ENCODE measurements at places on chromosomes 7 and 10.

GRCh38 chr7:98548971-98549370 lies 68.1 kb upstream of the NPTX2 start:
- DNase-seq, result no peak

DNA sequence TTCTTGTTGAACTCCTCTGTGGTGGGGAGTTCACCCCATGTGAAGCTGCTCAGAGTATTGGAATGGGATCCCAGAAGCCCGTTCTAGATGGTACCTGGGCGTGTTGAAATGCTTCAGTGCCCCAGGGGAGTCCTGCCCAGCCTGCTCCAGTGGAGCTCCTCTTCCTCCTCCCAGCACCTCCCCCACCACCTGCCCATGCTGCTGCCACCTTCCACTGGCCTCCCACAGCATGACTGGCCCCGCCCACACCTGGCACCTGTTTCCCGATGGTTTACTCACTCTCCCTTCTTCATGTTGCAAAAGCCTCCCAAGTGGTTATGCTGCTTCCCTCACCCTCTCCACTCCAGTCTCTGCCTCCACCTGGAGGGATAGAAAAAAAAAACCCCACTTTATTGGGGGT lies 32.2 kb upstream of the PCBD1 start:
- DNase-seq, result no peak

- DNase-seq, result no peak
These were observed 32.6 kb downstream of the AP5Z1 start for GRCh38 chr7:4808026-4808425.

DNA sequence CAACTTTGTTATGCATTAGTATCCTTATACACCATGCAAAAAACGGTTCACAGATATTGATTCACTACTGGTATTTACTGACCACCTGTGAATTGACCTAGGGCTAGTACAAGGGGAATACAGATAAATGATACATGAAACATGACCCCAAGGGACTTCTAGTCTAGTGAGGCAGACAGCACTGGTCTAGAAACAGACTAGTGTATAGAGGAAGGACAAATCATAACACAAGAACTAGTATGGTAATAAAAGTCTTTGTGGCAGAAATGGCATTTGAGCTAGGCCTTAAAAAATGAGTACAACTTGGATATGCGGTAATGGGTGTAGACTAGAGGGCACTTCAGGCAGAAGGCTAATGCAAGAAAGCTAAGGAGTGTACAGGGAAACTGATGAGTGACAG lies 86.6 kb downstream of the SLC25A13 start:
- DNase-seq, result no peak

DNA sequence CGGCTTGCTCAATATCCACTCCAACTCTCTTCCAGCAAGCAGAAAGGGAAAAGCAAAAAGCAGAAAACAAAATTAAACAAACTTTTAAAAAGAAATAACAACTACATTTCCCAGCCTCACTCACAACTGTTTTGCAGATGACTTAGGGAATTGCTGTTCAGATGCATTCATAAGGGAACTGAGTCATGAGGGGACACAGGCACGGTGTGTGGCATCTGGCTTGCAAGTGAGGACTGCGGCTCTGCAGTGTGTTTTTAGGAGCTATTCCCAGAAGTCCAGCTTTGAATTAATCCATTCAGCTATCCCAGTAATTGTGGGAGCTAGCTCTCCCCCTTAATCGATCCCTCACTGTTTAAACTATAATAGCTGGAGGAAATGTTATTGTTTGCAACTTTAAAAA lies 30.3 kb downstream of the PTN start:
- DNase-seq, result peak; percentile 33

- DNase-seq, result no peak
These were observed 50.9 kb downstream of the GALNT11 start for GRCh38 chr7:152076324-152076821.

DNA sequence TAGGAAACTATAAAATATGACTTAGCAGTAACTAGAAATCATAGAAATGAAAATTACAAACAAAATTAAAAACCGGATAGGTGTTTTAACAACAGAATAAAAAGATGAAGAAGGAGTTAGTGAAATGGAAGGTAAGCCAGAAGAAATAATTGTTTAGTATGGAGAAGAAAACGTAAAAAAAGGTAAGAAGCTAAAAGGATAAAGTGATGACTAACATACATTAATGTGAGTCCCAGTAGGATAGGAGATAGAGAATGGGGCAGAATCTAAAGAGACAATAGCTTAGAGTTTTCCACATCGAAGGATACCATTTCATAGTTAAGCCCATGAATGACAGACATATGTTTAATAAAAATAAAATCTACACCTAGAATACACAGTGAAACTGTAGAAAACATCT lies 25.3 kb downstream of the GTF2I start:
- DNase-seq, result no peak

DNA sequence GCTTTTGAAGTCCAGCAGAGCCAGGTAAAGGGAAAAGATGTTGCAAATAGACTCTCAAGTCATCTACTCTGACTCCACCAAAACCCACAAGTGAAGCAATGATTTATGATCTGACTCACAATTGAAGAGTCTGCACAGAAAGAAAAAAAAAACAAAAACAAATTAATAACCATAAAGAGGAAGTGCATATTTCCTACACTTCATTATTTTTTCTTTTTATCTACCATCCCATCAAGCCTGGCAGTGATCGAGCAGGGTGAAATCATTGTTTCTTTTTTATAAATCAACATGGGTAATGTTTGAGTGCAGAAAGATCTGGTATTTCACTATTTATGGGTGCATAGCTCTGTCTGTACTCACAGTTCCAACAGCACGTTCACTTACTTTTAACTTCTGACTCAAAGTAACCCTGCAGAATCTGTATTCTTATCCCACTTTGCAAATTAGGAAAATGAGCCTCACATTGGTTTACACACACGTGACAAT lies 829.0 kb downstream of the TNS3 start:
- no peak for DNase-seq

GRCh38 chr7:66110856-66111255 lies 3.8 kb upstream of the CRCP start:
- DNase-seq, result no peak

DNA sequence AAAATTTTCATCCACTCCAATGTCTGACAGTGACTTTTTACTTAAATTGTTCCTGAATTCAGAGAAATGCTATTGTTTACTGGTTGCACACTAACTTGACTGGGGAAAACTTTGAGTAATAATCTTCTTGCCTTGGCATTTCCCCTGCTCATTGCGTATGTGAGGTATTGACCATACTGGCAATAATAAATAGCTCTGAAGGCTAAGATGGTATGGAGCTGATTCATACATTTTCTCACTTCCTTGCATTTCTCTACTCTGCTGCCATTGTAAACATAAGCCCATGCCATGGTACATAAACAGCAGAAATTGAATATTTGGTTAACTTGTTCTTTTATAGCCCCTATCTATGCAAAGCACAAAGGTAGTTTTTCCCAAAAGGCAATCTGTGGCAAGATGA lies 290.0 kb downstream of the RNLS start:
- no peak for DNase-seq

DNA sequence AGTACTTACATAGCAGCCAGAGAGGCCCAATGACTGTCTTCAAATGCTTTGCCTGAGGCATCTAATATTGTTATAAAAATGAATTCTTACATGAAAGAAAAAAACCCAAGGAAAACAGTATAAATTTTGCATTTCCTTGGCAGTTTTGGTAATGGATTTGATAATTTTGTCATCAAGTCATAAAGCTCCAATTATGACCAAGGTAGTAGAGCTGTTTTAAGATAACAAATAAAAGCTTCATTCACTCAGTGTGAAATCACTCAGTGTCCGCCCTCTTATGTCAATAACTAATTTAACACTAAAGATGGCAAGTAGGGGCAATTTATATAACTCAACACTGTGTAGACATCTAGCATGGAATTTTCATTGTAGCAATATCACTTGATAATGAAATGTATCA lies 193.9 kb downstream of the ANKRD7 start:
- DNase-seq, result no peak

GRCh38 chr7:145265180-145265579 lies 429.3 kb upstream of the TPK1 start:
- no peak for DNase-seq

- no peak for DNase-seq
These were observed 2.9 kb upstream of the RBM20 start for GRCh38 chr10:110641256-110641655.

DNA sequence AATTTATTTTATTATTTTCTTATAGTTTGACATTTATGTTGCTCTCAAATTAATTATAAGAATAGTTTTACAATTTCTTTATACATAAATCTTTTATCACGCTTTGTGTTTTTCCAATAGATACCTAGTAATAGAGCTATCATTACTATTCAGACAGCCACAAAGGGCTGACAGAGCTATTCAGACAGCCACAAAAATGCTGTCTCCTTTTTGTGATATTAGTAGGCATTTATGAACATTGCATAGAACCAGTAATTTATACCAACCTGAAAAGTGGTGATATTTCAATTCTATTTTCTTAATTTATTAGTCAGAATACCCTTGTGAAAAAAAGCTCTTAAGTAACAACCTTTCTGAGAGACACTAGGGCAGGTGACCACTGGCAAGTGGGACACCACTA lies 34.2 kb upstream of the IGFBP3 start:
- no peak for DNase-seq

- peak; percentile 47 for DNase-seq
These were observed at the start of gene AGAP3 for GRCh38 chr7:151085691-151086620. AGAP3 (plus strand) TSS chr7:151086475; CDS start chr7:151086742, 267 bp downstream.

- no peak for DNase-seq
These were observed 50.6 kb downstream of the PNLIPRP2 start for GRCh38 chr10:116671274-116671926.

DNA sequence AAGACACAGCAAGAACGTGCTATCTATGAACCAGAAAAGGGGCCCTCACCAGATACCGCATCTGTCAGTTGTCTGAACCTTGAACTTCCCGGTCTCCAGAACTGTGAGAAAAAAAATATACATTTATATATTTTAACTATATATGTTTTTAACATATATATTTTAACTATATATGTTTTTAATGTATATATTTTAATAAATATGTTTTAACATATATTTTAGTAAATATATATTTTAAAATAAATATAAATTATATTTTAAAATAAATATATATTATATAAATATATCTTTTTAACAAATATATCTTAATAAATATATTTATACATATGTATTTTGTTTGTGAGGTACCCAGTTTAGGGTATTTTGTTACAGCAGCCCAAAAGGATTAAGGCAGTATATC lies 958.2 kb upstream of the AUTS2 start:
- DNase-seq, result no peak

DNA sequence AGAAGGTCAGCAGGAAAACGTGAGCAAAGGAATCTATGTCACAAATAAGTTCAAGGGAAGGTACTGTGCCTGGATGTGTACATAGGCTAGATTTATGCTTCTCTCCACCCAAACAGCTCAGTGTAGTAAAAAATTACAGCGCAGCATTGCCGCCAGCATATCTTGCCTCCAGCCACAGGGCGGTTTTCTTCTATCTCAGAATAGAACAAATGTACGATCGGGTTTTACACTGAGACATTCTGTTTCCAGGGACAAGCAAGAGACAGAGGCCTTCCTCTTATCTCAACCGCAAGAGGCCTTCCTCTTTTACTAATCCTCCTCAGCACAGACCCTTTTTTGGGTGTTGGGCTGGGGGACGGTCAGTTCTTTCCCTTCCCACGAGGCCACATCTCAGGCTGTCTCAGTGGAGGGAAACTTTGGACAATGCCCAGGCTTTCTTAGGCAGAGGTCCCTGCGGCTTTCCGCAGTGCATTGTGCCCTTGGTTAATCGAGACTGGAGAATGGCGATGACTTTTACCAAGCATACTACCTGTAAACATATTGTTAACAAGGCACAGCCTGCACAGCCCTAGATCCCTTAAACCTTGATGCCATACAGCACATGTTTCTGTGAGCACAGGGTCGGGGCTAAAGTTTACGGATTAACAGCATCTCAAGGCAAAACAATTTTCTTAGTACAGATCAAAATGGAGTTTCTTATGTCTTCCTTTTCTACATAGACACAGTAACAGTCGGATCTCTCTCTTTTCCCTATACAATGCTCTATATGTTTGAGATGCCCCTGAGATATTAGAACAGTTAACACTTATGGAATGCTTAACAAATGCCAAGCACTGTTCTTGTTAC lies 11.6 kb upstream of the ABHD11 start:
- no peak for DNase-seq

All from anterior cingulate cortex (tissue), 58 donors.